Stimulated activated CD4-positive, alpha-beta T cell treated with anti-CD3 and anti-CD28 coated beads, TNF-alpha, amount 100 ng/mL, for 48 hours (primary cell): ENCODE measurements at places on chromosomes 7 and 10.

GRCh38 chr7:138549082-138549481, 89.0 kb downstream of the TRIM24 start:
- DNase-seq = no peak

- DNase-seq = no peak
Observed at GRCh38 chr10:28810057-28810870, 132.9 kb downstream of the BAMBI start.

DNA sequence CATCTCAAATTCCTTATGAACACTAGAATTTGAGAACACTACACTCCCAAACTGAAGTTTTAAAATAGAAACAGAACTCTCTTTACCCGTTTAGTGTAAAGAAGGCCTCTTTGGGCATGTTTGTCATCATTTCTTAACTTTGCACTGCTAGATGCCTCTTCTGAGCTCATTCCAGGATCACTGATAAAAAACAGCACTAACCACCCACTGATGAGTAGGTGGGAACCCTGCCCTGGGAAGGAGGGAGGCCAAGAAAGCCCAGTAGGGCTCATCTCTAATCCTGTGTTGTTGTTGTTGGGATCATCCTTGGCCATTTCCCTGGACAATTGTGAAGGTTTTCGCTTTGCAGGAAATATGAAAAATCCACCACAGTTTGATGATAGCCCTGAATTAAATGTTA, 68.2 kb downstream of the CUBN start:
- DNase-seq = no peak

- no peak for DNase-seq
Observed at GRCh38 chr10:97689559-97690020, 2.5 kb upstream of the AVPI1 start.

DNA sequence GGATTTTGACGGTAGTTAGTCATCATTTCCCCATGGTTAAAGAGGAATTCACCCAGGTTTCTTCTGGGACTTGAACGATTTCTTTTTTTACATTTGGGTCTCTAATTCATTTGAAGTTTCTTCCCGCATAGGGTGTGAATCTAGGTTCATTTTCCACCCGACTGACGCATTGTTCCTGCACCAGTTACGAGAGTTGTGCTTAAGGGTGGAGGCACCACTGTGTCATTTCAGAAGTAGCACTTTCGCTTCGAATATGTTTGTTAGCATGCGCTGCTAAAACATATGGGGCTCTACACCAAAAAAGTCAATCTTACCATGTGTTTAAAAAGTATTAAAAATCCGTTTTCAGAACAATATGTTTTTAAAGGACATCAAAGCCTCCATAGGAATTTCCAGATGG, 140.3 kb downstream of the VIPR2 start:
- peak; percentile 17 for DNase-seq

DNA sequence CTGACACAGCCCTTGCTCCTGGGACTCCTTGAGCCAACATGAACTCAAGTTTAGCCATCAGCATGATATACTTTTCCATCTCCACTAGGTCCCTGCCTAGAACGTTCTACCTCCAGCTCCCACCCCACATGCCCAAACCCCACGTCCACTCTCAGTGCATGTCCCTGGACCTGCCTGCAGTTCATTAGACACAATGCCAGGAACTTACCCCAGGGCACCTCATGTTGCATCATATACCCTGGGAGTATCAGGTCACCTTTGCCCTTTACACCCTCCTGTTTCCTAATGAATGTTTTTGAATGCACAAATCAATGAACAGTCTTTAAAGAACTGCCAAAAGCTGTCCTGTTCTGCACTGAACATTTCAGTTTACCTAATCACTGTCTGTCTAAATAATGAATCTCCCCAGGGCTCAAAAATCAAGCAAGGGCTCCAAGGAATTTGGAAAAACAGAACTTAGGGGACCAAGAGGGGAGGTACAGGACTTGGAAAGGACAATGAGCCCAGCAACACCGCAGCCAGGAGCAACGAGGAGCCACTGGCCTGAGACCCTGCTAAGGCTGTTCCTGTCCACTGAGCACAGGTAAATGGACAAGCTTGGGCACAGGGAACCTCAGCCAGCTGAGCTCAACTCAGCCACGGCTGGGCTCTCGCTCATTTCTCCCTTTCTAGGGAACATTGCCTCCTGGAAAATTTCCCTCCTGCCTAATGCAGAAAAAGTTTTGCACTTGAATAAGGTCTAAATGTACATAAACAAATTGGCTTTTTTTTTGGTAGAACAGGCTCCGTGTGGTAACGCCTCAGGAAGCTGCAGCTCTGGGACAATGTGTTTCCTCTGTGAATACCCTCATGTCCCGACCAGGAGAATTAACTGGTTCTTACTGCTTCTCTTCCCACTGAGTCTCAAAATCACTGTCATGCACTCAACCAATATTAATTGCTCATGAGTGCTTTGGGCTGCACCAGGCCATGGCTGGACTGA, 7.4 kb downstream of the MAT1A start:
- no peak for DNase-seq

DNA sequence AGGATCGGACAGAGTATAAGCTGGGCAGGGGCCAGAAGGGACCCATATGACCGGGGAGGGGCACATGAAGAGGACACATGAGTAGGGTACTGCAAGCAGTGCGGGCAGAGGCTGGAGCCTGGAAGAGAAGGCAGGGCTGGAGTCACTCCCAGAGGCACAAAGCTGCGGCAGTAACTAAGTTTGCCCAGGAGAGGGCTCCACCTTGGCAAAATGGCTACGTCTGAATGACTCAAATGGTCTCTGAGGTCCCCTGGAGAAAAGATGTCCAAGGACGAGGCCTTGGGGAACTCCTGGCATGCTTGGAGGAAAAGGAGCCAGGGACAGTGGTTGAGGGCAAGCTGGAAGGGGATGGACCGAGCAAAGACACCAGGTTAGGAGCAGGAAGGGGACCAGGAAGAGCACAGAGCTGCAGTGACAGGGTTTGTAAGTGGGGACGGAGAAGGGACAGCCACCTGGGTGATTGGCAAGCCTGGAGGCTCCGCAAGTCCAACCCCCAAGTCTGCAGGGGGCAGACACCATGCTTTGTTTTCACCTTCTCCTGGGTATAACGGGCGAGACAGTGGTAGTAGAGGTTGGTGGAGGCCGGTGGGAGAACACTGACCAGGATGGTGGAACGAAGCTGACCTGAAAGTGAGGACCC, 43.1 kb upstream of the LBX1 start:
- peak; percentile 53 for DNase-seq

DNA sequence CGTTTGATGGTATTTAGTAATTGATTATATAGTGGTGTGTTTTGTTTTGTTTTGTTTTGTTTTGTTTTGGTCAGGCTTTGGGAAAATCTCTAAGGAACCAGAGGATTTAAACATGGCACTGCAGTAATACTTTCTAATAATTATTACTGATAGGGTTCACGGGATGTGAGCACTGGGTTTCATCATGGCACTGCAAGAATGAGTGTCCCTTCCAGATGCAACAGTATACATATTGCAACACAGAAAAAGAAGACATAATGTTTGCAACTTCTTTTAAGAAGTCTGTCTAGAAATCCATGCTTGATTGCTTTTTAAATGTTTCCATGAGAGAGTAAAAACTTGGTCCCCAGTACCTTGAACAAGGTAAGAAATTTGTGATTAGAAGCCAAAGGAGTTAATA, 2.2 kb upstream of the CDCA7L start:
- DNase-seq = no peak

GRCh38 chr10:98251399-98251798, 16.6 kb downstream of the LOXL4 start:
- DNase-seq = no peak

- DNase-seq = no peak
Observed at GRCh38 chr7:55550010-55550663, 22.2 kb downstream of the VOPP1 start.

DNA sequence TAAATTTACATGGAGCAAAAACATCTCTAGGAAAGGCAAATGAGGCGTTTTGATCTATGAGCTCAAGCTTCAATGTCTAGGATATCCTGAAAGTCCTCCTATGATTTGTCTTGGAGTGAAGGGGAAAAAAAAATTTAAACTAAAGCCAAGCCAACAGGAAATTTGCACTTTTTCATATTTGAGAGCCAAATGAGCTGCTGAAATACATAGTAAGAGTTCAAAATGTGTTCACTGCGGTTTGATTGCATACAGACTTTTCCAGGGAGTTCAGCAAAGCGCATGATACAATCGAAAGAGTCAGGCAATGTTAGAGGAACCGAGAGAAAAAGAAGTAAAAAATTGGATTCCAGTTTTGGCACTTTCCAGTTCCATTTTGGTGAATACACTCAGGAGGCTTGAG, 633.4 kb upstream of the MGMT start:
- no peak for DNase-seq

DNA sequence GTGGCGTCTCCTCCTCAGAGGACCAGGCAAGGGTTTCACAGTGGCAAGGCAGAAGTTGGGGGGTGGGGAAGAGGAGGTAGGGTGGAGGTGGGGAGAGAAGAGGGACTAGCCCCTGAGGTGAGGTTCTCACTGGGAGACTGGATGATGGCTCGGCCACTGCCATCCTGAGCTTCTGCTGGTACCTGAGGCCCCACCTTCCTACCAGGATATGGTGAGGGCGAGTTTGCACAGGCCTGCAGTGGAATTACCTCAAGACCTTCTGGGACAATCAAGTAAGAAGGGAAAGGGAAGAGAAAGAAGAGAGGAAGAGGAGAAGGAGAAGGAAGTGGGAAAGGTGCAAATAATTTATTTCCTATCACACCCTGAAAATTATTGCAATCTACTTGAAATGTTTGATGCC, 111.8 kb upstream of the GDF10 start:
- no peak for DNase-seq

DNA sequence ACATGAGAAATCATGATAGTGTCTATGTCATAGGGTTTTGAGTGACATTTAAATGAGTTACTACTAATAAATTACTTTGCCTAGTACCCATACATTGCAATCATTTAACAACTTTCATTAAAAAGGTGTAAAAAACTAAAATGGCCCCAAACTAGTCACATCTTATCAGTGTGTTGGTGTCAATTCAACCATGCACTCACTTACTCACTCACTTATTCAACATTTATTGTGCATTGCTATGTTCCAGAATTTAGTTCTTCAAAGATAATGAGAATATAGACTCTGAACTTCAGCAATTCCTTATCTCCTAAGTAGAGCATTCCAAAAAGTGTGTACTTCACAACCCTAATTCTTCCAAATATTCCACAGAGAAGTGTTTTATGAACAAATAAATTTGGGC, 965.7 kb downstream of the REEP3 start:
- DNase-seq = no peak

GRCh38 chr10:122657255-122657654, 42.4 kb downstream of the C10orf120 start:
- no peak for DNase-seq

- no peak for DNase-seq
Observed at GRCh38 chr10:124827474-124827873, 25.9 kb downstream of the ABRAXAS2 start.

DNA sequence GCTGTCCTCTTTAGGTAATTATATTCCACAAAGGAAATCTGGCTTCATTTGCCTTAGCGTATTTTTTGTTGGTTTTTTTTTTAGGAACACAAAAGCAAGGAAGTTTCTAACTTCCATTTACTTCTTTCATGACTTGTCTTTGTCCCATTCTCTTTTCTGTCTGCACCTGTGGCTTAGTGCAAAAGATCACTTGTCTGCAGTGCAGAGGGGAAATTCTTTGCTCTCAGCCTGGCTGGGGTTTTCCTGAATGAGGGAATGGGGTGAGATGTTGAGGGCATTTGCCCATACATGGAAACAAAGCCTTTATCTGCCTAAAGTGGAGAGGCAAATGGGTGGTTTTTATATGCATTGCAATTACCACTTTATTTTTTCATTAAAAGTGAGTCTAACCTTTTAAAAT, 361.1 kb upstream of the IGFBP3 start:
- no peak for DNase-seq

GRCh38 chr7:150879345-150879744, 27.0 kb downstream of the AOC1 start:
- DNase-seq = no peak

- peak; percentile 44 for DNase-seq
Observed at GRCh38 chr10:104337985-104338735, at the start of gene ITPRIP. Gene ITPRIP, minus strand, starts transcription at chr10:104338465. Its CDS starts 22,414 bp downstream, at chr10:104316051.

GRCh38 chr7:128167042-128167701, 73.9 kb upstream of the LEP start:
- DNase-seq = no peak

GRCh38 chr10:57786850-57787750, 480.6 kb downstream of the IPMK start:
- DNase-seq = no peak

GRCh38 chr10:93059975-93060886, at the start of gene CYP26C1:
Gene CYP26C1, plus strand, starts transcription at chr10:93060798. Its CDS starts 466 bp downstream, at chr10:93061264.
- DNase-seq = no peak

GRCh38 chr7:37908221-37908788, 8.3 kb downstream of the SFRP4 start:
- DNase-seq = no peak

DNA sequence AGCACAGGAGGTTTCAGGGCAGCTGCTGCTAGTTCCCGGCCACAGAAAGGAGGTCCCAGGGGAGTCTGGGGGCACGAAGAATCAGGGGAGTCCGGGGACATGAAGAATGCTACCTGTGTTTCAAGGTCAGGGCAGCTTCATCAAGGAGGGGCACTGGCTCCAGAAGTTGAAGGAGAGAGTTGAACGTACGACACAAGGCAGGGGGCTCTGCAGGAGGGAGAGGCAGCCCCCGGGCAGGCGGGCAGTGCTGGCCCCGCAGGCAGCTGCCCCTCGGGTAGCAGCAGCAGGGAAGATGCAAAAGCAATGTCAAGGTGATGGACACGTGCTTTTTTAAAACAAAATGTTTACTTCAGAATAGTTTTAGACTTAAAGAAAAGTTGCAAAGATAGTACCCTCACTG, 134.7 kb upstream of the RNF32 start:
- DNase-seq = no peak

DNA sequence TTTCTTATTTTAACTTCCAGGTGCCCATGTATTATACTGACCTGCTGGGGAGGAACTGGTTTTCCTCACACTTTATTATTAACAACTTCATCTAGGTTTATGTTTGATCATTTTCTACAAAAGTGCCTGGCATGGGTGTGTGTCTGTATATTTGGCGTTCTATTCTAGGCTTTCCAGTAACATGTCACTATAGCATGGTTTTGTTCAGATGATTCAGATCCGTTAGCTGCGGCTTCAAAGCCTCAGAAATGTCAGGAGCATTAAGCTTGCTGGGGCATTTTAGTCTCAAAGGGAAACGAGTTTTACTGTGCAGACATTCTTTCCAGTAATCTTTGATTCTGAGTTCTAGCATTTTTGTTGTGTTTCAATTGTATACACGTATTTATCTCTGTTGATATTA, 2.3 kb downstream of the INPP5A start:
- no peak for DNase-seq

DNA sequence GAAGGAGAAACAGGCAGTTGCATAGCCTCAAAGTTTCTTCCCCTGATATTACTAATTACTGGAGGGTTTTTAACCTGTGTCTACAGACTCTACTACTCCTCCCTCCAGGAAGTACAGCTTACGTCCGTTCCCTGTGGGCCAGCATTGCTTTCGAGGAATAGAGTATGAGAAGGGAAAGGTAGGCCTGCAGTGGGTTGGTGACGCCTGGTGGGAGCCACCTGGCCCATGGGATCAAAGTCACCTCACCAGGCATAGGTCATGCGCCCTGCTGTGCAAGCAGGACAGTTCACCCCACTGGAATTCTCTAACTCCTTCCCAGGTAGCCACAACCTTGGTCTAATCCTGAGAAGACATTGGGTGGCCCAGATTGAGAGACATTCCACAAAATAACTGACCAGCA, 29.8 kb downstream of the LMTK2 start:
- DNase-seq = no peak

- DNase-seq = no peak
Observed at GRCh38 chr10:71864911-71865361, 13.9 kb upstream of the PSAP start.
